ENCODE measurements at places on chromosomes 3 and 15.

GRCh38 chr15:33735637-33736247 lies 232.6 kb upstream of the CHRM5 start:
- no peak for DNase-seq

GRCh38 chr3:10505050-10505790 lies at the start of gene ATP2B2:
ATP2B2 (minus strand) TSS chr3:10505586; CDS start chr3:10449543, 56,043 bp downstream.
- DNase-seq = no peak

DNA sequence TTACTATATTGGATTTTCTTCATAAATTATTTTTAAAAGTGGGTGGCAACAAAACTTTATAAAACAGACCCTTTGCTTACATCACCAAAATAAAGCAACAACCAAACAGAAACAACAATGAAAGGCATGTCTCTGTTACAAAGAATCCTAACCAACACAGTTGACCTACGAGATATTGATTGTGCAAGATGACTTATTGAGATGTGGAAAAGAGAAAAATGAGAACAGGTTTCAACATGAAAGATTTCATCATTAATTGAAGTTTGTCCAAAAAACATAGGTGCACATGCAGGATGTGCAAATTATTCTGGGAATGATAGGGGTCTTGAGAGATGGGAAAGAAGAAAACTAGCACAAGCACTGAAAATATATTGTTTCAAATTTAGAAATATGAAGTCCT lies 9.0 kb downstream of the GMNC start:
- DNase-seq = no peak

GRCh38 chr15:47027322-47027946 lies 689.9 kb upstream of the SEMA6D start:
- DNase-seq = no peak
